GM23248 (cell line): ENCODE measurements at places on chromosomes 2 and 18.

GRCh38 chr2:24359129-24360049, 947 bp downstream of the ITSN2 start:
- peak; percentile 63 for DNase-seq

DNA sequence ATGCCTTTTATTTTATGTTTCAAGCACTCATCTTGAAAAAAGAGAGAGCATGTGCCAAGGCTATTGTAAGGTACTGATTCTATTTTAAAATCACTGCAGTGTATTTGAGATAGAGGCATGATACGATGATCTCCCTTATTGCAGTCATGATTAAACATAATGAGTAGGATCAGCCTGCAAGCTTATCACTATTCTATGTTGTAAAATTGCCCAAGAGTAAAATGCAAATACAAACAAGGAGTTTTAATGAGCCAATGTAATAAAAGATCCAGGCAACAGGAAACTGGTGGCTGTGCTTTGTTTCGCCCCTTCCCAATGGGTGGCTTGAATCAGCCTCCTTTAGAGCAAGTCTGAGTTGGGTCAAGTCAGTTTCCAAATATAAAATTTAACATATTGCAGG, 116.4 kb upstream of the RBMS1 start:
- no peak for DNase-seq

GRCh38 chr2:107338059-107338458, 452.1 kb upstream of the ST6GAL2 start:
- peak; percentile 6 for DNase-seq

GRCh38 chr2:34012715-34013302, 413.7 kb upstream of the FAM98A start:
- peak; percentile 53 for DNase-seq

- DNase-seq: no peak
Observed at GRCh38 chr18:52465391-52465790, 125.4 kb downstream of the DCC start.

- DNase-seq: no peak
Observed at GRCh38 chr18:9987931-9988330, 74.1 kb downstream of the VAPA start.

- DNase-seq: no peak
Observed at GRCh38 chr2:47414682-47415458, 11.9 kb downstream of the MSH2 start.

DNA sequence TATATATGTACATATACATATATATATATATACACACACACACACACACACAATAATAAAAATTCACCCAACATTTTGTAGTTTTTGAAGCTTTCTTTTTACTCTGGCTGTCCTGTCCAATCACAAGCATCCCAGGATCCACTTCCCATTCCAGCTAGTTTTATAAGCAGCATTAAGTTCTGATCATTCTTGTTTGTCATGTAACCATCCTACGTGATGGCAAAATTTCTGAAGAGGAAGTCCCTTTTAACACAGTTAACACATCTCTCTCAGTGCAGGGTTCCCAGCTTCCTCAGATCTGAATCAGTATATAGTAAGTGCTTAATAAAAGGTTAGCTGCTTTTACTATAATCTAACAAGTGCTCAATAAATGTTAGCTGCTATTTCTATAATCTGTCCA, 26.4 kb downstream of the MYOM1 start:
- DNase-seq: no peak

DNA sequence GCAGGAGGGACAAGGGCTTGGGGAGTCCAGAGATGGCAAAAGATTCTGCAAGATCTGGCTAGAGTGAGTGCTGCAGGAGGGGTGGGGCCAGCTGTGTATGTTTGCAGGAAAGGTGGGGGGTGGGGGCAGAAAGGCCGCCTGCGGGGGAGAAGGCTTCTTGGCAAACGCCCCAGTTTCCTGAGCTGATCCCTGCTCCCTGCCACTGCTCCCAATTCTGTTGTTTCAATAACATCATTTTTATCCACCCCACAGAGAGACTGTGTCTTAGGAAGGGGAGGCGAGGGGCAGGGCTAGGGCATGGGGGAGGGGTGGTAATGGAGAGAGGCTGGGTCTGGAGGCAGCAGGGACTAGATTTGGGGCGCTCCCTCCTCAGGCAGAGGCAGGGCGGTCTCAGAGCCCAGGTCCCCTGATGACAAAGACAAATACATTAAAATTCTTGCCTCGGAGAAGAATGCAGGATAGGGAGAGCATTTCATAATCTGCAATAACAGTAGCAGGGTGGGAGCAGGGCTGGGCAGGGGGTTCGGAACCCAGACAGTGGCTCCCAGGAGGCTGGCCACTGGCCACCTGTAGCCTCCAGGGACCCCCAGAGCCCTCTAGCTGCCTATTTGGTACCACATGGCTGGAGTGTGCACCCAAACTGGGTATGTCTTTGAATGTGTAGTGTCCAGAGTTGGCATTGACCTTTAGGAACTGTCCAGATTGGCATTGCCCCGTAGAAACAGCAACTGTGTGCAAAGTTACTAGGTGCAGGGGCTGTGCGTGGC, 2.1 kb upstream of the WNT6 start:
- no peak for DNase-seq

DNA sequence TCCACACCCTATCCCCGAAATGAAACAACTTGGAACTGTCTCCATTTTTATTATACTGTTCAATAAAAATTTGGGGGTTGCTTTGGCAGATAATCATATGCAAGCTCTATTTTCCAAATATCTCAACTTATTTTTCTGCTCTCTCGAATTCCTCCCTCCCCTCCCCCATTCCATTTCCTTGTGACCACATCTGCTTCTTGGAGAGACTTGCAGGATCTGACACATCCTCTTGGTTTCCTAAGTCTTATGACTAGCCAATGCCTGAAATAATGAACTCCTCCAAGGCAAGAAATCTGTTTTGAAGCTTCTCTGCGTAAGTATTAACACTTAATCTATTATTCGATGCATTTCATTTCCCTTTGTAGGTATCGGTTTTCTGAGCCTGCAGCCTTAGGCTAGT, 16.1 kb downstream of the TGIF1 start:
- DNase-seq: peak; percentile 92

- peak; percentile 97 for DNase-seq
Observed at GRCh38 chr18:34978953-34979608, 62.1 kb upstream of the MAPRE2 start.

DNA sequence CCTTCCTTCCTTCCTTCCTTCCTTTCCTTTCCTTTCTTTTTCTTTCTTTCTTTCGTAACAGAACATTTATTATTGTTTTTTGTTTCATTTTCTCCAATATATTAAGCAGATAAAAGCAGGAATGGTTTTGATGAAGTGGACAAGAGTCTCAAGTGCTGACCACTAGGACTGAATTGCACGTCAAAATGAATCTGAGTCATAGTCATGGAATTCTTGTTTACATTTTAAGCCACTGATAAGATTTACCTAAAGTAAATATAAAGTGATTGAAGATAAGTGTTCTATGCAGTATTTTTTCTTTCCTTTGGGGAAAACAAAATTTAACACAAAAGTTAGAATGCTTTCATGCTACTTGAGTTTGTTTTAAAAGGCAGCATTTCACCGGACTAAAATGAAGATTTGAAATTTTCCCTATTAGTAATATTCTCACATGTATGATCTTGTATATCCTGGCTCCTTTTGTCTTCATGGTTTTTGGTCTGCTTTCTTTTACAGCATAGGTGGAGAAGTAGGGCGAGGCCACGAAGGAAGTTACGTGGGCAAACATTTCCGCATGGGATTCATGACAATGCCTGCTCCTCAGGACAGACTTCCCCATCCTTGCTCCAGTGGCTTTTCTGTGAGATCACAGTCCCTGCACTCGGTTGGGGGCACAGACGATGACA, 113.5 kb downstream of the NYAP2 start:
- peak; percentile 6 for DNase-seq

DNA sequence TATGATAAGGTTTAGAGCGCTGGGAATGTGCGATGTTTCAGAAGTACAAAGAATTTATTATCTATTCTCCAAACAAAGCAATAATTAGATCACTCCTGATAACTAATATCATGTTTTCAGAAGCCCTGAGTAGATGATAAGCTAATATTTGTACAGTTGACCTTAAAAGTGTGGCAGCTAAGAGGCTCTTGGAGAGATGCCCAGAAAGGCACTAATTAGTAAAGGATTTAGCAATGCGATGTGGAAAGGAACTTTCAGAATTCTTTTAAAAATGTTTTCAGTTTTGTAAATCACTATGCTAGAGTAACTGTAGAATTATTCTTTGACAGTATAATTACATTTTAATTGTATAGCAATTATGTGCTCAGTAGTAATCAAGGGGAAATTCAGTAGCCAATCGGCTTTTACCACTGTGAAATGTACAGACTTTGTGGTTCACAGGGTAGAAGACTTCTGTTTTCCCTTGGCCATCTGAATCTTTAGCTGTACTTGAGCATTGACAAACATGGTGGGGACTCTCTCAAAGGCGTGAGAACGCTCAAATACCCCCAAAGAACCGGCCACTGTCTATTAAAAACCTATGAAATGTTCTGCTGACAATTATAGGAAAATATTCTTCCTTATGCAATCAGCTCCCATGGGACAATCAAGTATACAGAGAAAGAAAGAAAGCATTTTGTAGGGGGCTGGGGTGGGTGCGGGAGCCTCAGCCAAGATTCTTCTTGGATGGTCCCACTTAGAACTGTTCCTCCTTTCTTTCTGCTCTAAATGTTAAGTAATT, 262.8 kb upstream of the AGAP1 start:
- peak; percentile 76 for DNase-seq

DNA sequence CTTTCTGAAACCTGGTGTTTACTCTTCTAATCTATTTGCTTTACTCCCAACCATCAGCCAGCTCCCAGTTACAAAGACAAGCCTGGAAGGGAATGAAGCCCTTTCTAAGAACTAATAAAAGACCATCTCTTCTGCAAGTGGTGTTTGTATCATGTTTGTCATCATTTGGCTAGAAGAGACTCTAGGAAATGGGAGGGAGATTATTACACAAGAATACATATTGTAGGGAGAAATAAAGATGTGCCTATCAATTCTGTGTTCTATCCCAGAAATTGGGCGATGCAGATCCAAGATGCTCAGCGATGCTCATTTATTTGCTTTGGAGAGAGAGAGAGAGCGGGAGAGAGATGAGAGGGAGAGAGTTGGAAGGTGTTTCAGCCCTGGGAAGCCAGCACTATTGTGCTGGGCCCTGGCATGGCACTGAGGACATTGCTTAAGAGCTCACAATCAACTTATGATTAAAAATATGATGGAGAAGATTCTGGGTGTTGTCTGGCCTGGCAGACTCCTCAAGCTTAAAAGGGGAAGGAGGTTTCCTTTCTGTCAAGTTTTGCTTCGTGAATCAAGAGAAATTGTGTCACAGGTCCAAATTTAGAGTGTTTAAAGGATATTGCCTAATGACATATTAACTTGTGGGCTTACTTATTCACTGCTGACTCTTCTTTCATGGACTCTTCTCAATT, 41.8 kb upstream of the AFF3 start:
- no peak for DNase-seq

DNA sequence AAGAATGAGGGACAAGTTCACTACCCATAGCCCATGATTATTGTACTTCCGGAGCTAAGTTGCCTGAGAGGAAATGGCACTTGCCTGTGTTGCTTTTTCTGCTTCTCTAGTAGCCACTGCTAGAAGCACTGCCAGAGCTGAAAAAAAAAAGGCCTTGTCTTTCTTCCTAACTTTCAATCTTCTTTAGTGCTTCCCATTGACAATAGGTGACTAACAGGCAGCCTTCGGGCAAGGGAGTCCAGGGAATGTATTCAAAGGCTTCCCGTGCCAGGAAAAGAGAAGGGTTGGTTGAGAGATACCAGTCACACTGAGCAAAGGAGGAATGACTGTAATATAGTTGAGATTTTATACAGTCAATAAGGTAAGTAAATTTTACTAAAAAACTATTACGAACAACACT, 242.0 kb downstream of the CALCRL start:
- no peak for DNase-seq
